ENCODE measurements at places on chromosomes 4 and X.

DNA sequence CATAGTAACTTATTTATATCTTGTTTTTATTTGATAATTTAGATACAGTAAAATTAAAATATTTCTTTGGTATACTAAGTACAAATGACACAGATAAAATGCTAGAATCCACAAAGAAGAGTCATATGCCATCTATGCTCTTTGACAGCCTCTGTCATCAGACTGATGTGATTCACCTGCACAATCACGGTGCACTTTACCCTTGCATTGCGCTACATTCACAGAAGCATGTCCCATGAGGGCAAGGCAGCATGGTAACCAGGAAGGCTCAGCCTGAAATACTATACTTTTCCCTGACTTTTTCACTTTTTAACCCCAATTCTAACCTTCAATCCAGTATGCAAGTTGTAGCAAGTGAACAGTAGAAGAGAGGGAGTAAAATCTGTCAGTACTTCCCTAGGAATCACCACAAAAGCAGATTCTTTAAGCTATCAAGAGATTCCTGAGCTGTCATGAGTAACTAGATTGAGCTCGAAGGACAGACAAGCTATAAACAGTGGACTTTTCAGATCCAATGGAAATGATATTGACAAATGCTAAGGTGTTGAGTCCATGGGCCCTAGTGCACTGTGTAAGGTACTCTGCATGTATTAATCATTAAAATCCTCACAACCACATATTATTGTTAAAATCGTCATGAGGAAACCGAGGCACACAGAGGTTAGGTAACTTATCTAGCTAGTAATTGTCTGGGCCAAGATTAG lies 14.2 kb downstream of the SEC24D start:
- DNase-seq: no peak

- no peak for DNase-seq
These were observed 22.5 kb downstream of the FAM241A start for GRCh38 chr4:112167794-112168193.

GRCh38 chr4:183503497-183504063 lies 1.3 kb upstream of the ING2 start:
- DNase-seq: no peak

DNA sequence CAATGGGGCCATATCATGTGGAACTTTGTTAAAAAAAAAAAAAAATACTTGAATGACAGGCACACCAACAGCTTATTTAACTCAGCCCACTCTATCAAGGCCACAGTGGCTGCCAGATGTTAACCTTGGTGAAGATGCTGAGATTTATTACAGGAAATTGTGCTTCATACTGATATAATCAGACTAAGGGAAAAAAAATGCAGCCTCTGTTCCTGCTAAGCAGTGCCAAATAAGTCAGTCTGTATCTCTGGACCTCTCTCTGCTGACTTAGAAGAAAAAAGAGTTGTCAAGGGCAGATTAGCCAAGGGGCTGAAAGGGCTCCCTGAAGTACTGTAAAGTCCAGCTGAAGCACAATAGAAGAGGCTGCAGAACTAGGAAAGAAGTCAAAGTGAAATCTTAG lies 677.7 kb upstream of the HTR2C start:
- DNase-seq: no peak

DNA sequence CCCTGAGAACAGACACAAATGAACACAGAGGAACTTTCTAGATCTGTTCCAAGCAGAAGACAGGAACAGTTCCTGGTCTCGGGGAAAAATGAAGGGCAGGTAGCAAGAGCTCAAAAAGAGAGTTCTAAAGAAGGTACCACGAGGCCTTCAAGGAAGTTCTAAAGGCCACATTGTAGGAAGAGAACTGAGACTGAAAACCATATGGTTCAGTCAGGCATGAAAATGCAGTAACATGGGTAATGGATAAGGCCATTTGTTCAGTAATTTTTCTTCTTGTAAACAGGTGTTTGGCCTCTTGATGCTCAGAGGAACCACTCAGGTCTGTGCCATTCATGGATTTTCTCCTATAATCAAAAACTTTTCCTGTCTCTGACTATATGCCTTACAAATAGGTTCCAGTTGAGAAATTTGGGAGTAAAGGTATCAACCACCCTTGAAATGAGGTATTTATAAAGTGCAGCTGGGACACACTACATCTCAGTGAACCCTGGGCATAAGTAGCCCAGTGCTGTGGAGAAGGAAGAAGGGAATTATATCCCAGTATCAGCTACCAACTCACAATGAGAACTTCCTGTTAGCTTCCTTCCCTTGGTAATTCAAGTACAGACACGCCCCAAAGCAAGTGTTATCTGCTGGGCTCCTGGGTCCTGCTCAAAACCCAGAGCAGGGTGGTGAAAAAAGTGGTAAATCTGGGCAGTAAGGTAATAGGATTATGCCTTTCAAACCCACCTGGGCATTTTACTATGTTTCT lies 277.9 kb downstream of the KLHL13 start:
- no peak for DNase-seq
